ENCODE measurements at places on chromosomes 1 and 21.

DNA sequence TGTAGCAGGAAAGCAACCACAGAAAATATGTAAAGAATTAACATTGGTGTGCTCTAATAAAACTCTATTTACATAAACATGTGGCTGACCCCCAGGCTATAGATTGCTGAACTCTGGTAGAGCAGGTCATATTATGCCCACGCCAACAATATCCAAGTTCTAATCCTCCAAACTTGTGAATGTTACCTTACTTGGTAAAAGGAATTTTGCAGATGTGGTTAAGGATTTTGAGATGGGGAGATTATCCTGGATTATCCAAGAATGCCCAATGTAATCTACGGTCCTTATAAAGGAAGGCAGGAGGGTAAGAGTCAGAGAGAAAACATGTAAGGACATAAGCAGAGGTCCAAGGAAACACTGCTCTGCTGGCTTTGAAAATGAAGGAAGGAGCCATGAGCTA, 201.0 kb downstream of the USH2A start:
- DNase-seq: no peak

GRCh38 chr1:209207126-209207700, 376.3 kb upstream of the CAMK1G start:
- DNase-seq: no peak

DNA sequence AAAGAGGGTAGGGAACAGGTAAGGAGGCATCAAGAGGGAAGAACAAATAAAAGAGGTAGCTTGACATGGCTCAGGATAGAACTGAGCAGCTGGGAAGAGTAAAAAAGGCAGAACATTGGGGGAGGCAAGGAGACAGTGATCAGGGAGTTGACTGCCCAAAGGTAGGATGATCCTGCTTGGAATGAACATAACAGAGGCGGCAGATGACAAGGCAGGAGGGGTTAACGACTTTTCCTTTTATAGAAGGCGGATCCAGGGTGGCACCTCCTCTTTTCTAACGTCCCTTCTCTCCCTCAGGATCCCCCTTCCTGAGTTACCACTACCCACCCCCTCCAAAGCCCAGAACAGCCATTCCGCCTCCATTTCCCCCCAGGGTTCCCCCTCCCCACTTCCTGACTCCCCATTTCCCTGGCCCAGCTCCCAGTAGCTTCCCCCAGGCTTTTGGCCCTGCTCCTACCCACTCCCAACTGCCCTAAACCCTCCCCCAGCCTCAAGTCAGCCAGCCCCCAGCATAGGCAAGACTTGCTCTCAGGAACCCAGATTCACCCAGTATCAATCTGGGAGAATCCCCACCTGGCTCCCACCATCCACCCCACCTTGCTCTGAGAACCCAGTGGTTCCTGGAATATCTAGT, 769 bp upstream of the ADAMTS4 start:
- no peak for DNase-seq

DNA sequence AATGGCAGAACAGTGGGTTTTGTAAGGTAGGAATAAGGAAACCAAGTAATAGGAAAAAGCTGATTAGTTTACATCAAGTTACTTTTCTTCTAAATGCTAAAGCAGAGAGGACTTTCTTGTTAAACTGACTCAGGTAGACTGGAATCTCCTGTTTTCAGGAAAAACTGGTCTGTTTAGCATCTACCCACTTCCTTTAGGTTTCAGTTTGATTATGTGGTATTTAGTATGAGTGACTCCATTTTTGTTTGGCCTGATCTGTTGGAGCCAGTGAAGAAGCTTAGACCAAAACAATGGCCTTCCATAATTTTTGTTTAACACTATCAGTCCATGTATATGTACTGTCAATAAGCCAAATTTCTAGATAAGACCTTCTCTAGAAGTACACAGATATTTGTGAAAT, 88.4 kb downstream of the EPB41 start:
- no peak for DNase-seq

- DNase-seq: no peak
Observed at GRCh38 chr1:172536256-172536655, 3.3 kb downstream of the SUCO start.

Measured in activated CD4-positive, alpha-beta T cell treated with anti-CD3 and anti-CD28 coated beads for 36 hours (primary cell).